CD4-positive, alpha-beta T cell treated with Interleukin-15 for 4 hours (primary cell): ENCODE measurements at places on chromosomes 2 and 18.

DNA sequence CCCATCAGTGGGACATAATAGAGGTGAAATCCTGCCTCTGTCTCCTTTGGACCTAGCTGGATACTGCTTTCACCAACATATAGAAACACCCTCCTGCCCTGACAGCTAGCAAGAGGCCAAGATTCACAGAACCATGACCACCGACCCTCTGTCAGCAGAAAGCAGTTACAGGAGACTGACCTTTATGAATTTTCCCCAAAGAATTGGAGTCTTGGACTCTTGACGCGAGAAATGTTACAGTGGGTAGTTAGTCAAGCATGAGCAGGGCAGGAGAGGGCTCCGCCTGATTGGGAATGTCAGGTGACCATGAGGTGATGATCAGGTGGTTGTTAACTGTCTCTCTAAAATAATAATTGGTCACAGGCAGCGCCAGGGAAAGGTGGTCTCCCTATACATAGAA lies 1002.3 kb downstream of the TDRD15 start:
- no peak for DNase-seq

DNA sequence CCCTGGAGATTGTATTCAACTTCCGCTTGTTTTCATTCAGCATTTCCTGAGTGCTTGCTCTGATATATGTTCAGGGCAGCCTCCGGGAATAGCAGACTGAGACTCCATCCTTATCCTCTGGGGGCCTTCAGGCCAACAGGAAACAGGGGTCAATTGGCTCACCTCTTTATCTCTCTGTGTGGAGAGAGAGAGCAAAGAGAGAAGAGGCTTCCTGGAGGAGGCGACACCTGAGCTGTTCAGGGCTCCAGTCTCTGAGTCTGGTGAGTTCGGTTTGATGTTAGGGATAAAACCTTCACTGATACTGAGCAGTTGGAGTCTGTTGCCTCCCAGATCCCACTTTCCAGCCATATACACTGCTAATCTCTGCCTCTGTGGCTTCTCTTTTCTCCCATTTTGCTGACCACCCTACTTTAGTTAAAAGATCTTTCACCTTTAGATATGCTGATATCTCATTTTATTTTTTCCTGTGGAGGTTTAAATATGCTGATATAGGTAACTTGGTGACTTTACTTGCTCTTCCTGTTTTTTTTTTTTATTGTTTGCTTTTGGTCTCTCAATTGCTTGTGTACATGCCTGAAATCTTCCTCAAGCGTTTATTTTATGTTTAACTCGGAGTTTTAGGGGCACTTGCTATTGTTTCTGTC lies 56.9 kb downstream of the KCNS3 start:
- DNase-seq, result no peak

- no peak for DNase-seq
Measured at GRCh38 chr2:58700591-58700990, 459.5 kb upstream of the FANCL start.

GRCh38 chr2:118994778-118995177 lies 52.8 kb downstream of the MARCO start:
- no peak for DNase-seq

GRCh38 chr2:98769784-98770183 lies 38.9 kb upstream of the MGAT4A start:
- DNase-seq, result peak; percentile 24

DNA sequence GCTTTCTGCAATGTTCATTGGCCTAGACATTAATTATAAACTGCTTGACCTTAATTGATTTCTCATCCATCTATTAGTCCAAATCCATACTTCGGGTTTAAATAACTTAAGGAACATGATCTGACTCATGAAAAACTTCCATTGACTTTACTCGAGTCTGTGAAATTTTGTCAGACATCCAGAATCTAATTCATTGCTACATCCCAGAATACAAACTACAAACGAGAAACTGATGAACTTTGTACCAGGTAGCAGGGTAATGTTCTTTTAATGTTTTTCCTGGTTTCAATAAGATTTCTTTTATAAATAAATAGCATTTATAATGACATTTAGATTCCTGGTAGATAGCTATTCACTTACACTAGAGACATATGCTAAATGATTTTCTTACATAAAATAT lies 36.0 kb upstream of the IKZF2 start:
- DNase-seq, result no peak

DNA sequence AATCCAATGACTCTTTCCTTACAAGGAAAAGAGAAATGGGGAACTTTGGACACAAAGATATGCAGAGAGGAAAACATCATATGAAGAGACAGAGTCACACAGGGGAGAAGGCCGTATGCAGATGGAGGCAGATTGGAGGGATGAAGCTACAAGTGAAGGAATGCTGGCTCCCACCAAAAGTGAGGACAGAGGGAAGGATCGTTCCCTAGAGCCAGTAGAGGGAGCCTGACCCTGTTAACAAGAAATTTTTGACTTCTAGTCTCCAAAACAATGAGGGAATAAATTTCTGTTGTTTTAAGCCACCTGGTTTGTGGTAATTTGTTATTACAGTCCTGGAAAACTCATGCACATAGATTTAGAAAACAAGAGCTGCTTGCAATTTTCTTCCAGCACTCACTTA lies 169.3 kb downstream of the PMAIP1 start:
- DNase-seq, result no peak

DNA sequence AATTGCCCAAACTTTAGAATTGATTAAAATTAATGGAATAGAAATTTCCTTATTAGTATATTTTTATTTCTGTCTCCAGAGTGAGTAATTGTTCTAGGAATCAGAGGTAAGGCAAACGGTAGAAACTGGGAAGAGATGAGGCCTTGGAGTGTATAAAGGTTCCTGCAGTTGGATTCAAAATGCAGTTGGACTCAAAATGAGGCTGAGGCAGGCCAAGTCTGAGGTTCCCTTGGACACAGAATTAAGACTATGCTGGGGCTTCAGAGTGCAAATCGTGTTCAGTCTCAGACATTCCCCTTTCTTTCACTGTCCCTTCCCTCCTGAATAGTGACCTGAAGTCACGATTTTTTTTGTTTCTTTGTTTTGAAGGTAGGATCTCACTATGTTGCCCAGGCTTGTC lies 746.9 kb upstream of the NRXN1 start:
- DNase-seq, result no peak

- peak; percentile 62 for DNase-seq
Measured at GRCh38 chr2:173448938-173449471, 94.3 kb downstream of the CDCA7 start.

DNA sequence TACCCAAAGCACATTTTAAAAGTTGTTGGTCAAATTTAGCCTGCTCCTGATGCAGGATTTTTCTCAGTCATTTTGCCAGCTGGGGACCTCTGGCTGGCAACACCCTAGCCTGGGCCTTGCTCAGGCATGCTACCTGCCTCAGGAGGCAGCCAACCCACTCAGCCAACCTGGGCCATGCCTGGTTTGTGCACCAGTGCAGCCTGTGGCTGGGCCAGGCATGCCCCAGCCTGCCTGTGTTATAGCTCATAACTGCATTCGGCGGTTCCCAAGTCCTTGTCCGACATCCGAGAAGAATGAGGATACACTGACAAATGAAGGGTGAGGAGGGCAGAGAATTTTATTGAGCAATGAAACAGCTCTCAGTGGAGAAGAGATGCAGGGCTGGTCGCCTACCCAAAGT lies 608.0 kb downstream of the SUCLG1 start:
- no peak for DNase-seq

- no peak for DNase-seq
Measured at GRCh38 chr2:208101716-208102631, 22.4 kb downstream of the CRYGD start.

GRCh38 chr18:75638776-75639471 lies 211.4 kb upstream of the SMIM21 start:
- DNase-seq, result no peak

- no peak for DNase-seq
Measured at GRCh38 chr2:204346906-204347305, 198.4 kb upstream of the PARD3B start.

DNA sequence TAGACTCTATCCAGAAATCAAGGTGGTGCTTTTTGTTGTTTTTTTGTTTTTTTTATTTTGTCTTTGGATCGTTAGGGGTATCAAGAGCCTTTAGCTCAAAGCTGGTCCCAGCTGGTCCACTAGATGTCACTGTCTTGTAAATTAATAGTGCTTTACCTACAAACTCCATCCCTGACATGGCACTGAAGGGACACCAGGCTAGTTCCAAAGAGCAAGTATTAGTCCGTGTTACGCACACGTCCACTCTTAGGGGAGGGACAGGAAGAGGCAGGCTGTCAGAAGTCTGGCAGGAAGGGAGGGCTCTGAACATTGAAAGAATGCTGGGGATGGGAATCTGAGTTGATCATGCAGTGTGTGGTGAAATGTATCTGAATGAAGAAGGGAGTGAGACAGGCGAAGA lies 85.9 kb upstream of the CCBE1 start:
- peak; percentile 7 for DNase-seq

GRCh38 chr2:8403876-8404275 lies 278.0 kb upstream of the ID2 start:
- no peak for DNase-seq

DNA sequence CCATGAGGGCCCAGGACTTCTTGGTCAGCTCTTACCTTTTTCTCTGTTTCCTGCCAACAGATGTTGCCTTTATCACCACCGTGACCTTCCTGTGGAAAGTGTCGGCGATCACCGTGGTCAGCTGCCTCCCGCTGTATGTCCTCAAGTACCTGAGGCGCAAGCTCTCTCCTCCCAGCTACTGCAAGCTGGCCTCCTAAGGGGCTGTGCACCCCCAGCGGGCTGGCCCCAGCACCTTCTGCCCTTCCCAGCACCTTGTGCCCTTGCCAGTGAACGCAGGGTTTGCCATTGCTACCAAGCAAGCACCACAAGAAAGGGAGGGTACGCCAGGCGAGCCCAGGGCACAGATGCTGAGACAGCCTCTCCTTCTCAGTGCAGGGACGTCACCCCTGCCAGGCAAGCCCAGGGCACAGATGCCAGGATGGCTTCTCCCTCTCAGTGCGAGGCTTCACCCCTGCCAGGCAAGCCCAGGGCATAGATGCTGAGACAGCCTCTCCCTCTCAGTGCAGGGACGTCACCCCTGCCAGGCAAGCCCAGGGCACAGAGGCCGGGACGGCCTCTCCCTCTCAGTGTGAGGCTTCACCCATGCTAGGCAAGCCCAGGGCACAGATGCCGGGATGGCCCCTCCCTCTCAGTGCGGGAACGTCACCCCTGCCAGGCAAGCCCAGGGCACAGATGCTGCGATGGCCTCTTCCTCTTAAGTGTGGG lies 18.4 kb upstream of the NFATC1 start:
- no peak for DNase-seq

- DNase-seq, result no peak
Measured at GRCh38 chr2:167134381-167135072, 246.2 kb downstream of the XIRP2 start.

DNA sequence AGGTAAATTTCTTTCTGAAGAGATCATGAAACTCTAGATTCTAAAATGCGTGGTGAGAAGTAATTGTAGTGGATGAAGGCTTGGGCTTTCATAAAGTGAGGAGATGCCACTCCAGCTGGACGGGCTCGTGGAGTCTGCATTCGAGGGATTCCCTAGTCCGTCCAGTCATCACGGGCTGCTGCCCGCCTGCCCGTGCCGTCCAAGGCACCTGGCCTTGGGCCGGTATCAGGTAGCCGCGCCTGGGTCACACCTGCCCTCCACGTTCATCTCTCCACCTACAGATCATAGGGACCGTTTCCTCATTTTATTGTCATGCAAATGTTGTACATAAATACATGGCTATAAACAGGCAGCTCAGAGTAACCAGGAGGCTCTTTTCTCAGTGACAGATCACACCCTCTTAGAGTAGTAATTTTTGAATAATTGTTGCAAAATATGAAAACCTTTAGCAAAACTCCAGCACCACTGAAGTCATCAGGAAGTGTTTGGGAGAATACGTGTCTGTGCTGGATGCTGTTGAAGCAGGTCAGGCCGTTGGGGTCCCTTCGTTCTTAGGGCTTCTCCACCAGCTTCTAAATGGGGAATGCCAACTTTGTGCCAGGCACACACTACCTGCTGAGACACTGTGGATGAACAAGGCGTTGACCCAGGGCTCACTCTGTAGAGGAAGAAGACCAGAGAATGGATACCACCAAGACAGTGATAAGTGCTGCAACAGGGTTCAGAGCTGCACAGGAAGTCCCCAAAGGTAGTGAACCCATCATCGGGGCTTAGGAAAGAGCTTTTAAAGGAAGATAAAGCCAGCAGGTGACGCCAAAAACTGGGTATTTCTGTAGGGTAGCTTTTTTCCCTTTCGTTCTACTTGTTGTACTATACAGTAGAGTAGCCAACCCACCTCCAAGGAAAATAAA lies 112.5 kb downstream of the FAM210A start:
- no peak for DNase-seq

DNA sequence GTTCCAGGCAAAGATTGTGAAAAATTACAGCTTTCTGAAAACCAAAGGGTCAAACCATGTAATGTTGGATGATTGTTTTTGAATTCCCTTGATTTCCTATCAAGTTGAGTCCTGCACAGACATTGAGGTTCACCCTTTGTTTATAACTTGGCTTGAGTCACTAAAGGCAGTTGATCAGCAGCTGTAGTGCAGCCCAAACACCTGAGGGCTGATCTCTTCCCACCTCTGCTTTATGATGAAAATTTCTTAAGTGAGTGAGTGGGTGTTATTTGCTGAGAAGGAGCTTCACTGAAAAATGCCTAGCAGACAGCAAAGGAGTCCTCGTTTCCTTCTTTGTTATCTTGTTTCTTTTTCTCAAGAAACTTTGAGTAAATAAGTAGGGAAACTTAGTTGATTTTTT lies 31.9 kb upstream of the BMPR2 start:
- no peak for DNase-seq

GRCh38 chr2:79129804-79130203 lies 9.5 kb downstream of the REG1A start:
- no peak for DNase-seq

DNA sequence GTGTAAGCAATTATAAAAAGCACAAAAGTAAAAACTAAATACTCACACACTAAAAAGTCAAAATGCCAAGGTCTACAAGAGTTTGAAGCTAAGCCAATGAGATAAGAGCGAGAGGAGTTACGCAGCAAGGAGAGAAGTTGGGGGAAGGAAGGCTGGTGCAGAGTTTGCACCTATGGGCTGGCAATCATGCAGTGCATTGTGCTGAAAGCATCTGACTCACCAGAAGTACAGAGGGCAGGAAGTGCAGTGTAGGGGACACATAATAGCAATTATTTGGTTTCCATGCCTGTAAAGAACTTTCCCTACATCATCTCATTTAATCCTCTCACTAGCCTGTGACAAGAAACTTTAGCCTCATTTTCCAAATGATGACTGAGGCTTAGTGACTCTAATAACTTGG lies 142.7 kb upstream of the KYNU start:
- DNase-seq, result no peak

GRCh38 chr2:211251016-211251415 lies 694.6 kb downstream of the CPS1 start:
- DNase-seq, result no peak

DNA sequence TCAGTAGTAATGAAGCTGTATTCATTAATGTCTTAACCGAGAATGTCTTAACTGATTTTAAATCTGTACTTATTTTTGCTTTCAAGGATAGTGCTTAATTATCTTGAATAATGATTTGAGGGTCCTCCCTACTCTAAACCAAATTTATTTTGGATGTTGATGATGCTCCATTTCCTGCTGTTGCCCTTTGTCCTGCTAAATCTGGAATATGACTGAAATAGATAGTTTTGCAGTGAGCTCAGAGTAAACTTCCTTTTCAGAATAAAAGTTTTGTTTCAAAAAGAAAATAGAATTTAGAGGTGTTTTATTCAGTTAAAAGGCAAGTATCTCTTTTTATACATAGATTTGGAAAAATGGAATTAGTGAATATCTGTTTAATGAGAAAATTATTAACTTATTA lies 8.1 kb downstream of the NBEAL1 start:
- no peak for DNase-seq

- no peak for DNase-seq
Measured at GRCh38 chr2:127404466-127405254, 13.6 kb upstream of the PROC start.

- no peak for DNase-seq
Measured at GRCh38 chr18:6488956-6489355, 74.2 kb upstream of the L3MBTL4 start.
